Adipocyte (in vitro differentiated cells): ENCODE measurements at places on chromosomes 7 and 10.

DNA sequence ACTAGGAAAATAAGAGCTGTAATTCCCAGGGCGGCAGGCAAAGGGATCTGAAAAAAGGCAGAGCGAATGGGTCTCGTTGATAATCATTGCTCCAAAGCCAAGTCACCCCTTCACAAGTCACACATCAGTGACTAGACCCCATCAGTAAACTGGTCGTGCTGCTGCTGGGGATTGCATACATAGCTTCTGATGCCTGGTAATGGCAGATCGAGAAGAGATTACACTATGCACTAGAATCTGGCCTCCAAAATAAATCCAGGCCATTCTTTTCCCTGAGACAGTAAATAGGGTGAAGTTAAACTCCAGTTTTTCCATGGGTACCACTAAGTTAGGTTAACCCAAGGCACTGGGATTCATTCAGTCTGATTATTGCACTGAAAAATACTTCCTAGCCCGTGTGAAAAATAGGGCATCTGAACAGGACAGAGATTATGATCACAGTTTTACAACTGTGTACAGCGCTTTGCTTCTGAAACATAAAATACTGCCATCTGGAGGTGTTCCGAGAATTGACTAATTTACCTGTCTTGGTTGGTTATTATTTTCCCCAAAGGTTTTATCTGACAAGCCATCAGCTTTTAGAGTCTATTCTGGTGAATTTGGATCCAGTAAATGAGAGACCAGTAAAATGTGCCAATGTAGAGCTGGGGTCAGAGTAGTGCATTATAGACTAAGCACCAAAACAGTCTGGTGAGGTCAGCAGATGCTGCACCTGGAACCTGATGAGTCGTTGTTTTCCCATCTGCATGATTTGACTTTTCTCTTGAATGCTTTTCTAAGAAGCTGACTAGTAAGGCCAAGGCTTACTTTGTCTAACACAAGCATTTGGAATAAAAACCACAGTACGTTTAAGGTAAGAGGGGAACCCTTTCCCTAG is 82.9 kb upstream of the AFAP1L2 start:
- no peak for DNase-seq

- no peak for DNase-seq
These were observed 166.8 kb downstream of the ETV1 start for GRCh38 chr7:13822678-13823077.

- no peak for DNase-seq
These were observed 12.5 kb downstream of the GLI3 start for GRCh38 chr7:42224391-42225003.

- peak; percentile 14 for DNase-seq
These were observed 3.6 kb upstream of the RUNDC3B start for GRCh38 chr7:87624628-87625027.

- peak; percentile 84 for DNase-seq
These were observed 1.5 kb upstream of the NRP1 start for GRCh38 chr10:33335801-33336581.
